ENCODE measurements at places on chromosomes 16 and 17.

DNA sequence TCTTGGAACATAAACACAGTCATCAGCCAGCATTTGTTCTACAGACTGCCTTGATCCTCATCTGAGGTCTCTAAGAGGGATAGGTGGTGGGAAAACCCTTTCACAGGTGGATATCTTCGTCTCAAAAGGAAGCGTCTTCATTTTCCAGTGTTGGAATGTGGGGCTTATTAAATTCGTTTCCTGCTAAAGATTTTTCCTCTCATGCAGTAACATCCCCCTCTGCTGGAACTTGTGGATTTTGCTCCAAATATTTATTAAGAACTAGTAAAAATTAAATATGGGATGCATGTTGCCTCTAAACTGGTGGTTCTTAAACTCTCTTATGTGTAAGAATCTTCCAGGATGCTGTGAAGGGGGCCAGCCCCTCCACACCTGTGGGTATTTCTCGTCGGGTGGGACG is 20.1 kb upstream of the MLYCD start:
- DNase-seq, result peak; percentile 80

GRCh38 chr17:62902531-62903220 is 63.4 kb upstream of the TANC2 start:
- DNase-seq, result no peak

DNA sequence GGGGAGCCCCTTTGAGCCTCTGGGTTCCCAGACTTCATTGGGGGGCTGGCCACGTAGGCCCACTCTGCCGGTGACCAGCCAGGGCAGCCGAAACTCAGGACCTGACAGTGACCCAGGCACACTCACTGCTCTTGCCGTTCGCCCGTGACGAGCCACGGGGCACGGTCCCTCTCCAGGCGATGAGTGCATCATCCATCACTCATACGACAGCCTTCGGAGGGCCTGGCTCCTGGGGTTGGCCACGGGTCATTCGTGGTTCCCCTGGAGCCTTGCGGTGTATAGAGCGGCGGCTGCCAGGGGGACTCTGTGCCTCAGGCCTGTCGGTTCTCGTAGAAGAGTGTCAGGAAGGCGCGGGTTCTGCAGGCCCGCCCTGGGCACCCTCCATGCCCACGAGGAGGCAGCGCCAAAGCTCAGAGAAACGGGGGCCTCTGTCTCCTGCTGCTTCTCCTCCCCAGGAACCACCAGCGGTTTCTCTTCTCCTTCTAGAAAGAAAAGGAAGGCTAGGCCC is 11.2 kb upstream of the NUDT16L1 start:
- DNase-seq, result no peak

- peak; percentile 70 for DNase-seq
These were observed 2.7 kb downstream of the XYLT1 start for GRCh38 chr16:17467923-17468540.

- no peak for DNase-seq
These were observed 8.6 kb downstream of the ZNRF1 start for GRCh38 chr16:75007443-75007842.

DNA sequence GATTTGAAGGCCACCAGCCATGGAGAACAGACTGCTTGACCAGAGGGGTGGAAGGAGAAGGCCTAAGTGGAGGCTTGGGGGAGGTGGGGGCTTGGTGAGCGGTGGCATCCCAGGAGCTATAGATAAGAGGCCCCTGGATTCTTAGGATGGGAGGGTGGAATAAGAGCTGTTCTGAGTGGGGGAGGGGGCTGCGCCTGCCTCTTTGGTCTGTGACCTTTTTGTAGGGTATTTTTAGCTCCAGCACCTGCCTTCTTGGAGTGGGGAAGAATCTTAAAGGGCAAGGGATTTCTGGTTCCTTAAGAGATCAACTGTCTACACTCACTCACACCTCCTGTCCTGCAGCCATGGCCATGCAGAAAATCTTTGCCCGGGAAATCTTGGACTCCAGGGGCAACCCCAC is 567 bp downstream of the ENO3 start:
- DNase-seq, result no peak

DNA sequence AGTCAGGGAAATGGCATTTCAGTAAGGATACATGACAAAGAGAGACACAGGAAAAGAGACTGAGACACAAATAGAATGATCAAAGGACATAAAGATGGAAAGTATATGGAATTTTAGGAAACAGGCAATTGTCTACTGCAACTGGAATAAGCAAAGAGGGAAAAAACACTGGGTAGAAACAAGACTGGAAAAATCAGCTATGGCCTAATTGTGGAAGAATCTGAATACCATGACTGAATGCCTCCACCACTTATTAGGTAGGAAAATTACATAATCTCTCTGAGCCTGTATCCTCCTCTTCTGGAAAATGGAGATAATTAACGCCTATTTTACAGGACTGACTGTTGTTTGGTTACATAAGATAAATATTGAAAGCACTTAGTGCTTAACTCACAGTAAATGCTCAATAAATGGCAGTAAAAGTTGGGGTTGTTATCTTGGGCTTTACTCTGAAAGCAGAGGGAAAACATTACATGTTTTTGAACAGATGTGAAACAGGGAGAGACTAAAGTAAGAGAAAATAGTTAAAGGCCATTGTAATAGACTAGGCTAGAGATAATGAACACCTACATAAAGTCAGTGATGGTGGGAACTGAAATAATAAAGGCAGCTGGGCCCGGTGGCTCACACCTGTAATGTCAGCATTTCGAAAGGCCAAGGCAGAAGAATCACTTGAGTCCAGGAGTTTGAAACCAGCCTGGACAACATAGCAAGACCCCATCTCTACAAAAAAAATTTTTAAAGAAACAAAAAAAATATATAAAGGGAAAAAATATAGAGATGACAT is 63.5 kb upstream of the C17orf78 start:
- DNase-seq, result no peak

DNA sequence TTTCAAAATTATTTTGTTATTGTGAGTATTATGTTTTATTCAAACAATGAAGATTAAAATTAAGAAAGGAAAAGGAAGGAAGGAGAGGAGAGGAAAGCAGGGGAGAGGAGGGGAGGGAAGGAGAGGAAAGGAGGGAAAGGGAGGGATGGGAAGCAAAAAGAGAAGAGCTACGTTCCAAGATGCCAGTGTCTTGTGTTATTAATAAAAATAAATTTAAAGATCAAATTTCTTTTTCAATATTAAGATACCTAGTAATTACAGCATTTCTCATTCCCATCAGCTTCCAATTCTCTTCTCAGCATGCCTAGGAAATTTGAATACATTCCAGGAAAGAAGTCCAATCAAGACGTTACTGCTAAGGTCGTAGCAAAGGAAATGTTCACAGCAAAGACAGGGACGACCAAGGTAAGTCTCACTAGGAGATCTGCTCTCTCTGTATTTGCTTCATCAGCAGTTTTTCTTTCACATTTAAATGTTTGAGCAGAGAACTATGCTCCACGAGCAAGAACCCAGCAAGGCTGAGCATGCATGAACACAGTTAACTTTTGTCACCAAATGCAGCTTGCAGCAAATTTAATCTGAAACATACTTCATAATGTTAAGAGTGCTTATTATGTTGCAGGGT is 63.3 kb upstream of the HLF start:
- no peak for DNase-seq

GRCh38 chr17:27480699-27481098 is 24.5 kb downstream of the KSR1 start:
- no peak for DNase-seq

DNA sequence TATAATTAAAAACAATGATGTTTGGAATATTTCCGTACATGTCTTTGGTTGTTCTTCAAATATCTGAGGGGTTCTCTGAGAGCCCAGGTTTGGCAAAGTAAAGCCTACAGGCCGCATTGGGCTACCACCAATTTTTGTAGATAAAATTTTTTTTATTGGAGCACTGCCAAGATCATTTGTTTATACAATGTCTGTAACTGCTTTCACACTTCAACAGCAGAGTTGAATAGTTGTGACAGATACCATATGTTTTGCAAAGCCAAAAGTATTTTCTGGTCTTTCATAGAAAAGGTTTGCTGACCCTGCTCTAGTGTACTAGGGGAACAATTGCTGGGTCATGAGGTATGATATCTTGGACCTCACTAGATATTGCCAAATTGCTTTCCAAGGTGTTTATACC is 10.5 kb downstream of the PPM1D start:
- no peak for DNase-seq

DNA sequence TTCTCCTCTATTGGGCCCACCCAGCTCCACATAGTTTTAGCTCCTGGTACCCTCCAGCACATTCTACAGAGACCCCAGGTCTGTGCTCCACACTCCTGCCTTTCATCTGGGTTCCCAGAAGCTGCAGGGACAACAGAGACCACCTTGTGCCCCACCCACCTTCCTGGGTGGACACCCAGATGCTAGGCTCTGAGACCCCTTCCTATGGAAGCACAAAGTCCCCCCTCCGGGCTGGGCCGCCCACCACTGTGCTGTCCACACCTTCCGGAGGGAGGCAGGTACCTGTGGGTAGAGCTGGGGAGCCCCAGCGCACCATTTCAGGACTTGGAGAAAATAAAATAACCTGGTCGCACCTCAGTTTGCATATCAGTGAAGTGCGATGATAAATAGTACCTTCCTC is 224.9 kb upstream of the FOXF1 start:
- DNase-seq, result no peak

GRCh38 chr17:39639566-39640458 is 2.9 kb downstream of the STARD3 start:
- DNase-seq, result no peak

DNA sequence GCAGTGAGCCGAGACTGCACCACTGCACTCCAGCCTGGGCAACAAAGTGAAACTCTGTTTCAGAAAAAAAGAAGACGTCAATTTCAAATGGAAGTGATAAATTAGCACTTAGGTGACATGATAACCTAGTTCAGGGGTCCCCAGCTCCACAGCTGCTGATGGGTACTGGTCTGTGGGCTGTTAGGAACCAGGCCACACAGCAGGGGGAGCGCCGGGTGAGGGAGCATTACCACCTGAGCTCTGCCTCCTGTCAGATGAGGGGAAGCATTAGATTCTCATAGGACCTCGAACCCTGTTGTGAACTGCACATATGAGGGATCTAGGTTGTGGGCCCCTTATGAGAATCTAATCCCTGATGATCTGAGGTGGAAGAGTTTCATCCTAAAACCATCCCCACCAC is 253.0 kb downstream of the FOXL1 start:
- no peak for DNase-seq

GRCh38 chr17:79503126-79503839 is 107.6 kb downstream of the RBFOX3 start:
- DNase-seq, result no peak

GRCh38 chr16:12260647-12261262 is 284.2 kb downstream of the SNX29 start:
- no peak for DNase-seq

- DNase-seq, result no peak
These were observed 2.0 kb upstream of the GRIN2C start for GRCh38 chr17:74861662-74862107.

GRCh38 chr17:72205357-72205756 is 84.5 kb downstream of the SOX9 start:
- DNase-seq, result no peak

DNA sequence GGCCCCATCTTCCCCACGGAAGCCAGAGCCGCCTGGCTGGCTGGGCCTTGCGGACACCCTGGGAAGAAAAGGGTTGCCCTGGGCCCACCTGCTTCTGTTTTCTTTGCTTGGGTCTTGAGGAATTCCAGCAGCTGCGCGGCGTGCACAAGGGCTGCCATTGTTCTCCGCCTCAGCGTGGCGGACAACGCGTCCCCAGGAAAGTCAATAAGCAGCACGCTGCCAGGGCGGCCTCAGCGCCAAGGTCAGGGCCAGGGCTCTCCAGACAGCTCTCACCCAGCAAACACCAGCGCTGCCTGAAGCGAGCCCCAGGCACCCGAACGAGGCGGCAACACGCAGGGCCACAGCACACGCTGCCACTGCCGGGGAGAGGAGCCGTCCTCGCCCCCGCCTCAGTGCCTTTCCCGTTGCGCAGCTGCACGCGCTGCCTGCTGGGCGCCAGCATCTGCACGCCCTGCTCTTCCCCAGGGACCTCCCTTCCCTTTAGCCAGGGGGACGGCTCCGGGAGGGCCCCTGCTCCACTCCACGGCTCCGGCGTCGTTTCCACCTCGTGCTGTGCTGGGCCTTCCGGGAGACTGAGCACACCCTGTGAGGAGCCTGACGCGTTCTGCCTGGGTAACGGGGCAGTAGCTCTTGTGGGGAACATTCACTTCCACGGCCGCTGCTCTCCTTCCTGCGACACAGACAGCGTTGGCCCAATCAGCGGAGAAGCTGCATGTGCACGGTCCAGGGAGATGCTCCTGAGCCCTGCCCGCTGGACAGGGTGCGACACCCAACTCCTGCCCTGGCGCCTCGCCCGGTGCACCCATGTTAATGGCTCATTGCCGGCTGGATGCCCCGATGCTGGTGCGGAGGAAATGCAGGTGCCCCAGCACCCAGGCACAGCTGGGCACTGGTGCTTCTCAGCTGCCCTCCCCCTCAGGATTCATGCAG is 57.8 kb downstream of the LMF1 start:
- DNase-seq, result no peak

DNA sequence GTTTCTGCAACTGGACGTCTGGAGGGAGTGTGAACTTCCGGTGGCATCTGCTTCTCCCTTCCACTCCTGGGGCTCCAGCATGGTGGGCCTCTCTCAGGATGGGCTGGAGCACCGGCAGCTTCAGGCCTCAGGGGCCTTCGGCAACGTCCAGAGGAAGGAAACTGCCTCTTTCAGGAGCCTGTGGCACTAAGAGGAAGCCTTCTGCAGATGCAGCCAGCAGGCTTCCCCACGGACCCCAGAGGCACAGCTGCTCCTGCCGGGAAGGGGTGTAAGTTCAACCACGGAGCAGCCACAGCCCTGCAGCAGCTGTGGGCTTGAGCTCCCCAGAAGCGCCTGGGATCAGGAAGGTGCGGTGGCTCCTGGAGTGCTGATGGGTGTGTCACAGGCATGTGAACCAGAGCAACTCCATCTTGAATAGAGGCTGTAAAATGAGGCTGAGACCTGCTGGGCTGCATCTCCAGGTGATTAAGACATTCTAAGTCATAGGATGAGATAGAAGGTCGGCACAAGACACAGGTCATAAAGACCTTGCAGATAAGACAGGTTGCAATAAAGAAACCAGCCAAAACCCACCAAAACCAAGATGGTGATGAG is 50.8 kb upstream of the KLHDC4 start:
- DNase-seq, result no peak

DNA sequence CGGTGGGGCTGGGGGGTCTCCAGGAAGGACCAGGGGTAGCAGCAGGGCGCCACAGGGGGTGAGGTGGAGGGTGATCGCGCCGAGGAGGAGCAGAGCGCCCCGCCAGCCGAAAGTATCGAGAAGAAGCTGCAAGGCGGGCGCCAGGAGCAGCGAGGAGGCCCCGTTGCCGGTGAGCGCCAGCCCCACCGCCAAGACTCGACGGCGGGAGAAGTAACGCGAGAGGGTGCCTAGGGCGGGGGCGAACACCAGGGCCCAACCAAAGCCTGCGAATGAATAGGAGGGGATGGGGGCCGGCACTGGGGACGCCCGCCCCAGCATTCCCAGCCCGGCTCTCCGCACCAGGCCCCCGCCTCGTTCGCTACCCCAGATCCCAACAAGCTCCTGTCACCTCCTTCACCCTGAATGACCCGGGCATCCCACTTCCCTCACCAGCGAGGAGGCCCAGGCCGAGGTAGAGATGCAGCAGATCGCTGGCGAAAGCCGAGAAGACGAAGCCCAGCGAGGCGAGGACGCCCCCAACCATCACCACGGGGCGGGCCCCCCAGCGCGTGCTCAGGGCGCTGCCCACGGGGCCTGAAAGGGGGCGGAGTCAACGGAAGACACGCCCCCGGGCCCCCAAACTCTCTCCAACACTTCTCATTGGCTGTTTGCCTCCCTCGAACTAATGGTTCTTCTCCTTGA is 1.3 kb downstream of the SLC16A11 start:
- no peak for DNase-seq

GRCh38 chr17:17527534-17527933 is 31.3 kb upstream of the RASD1 start:
- no peak for DNase-seq

GRCh38 chr16:56801762-56802161 is 63.2 kb upstream of the SLC12A3 start:
- no peak for DNase-seq

Data from inflammatory macrophage treated with lipopolysaccharide for 1 hour (primary cell).